Activated naive CD4-positive, alpha-beta T cell treated with anti-CD3 and anti-CD28 coated beads, Interleukin-2, amount 50 U/mL, for 72 hours (primary cell): ENCODE measurements at places on chromosomes 5 and 9. TPM values are rescaled to one million over a fixed set of nuclear protein-coding genes. Genes with fewer than 3 reads are reported as not detected.

MYO10 gene
- total RNA-seq: 1.5 TPM

GLRA1 gene
- total RNA-seq: not detected

ARHGEF39 gene
- 21.6 TPM for total RNA-seq

GRCh38 chr9:71968541-71969090 lies 57.2 kb downstream of the C9orf85 start:
- DNase-seq: no peak

- DNase-seq: no peak
Measured at GRCh38 chr9:976258-976942, at the start of gene DMRT3. TSS of gene DMRT3 (plus strand) at chr9:976655. CDS start at chr9:977002, 347 bp downstream.

DNA sequence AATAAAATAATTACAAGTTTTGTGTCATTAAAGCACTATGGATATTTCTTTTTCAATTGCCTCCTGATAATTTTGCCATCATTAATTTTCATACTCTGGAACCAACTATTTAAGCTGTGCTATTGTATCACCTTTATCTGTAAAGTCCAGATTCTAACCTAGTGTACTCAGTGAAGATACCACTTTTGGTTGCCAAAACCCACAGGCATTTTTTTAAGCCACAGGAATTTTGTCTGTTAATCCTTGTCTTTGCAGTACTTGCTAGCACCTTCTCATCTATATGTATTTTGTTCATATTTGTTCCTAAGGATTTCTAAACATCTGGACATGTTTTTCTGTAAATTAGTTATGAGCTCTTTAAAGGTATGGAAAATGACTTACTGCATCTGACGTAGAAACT lies 481.4 kb upstream of the DAB2 start:
- DNase-seq: no peak

DNA sequence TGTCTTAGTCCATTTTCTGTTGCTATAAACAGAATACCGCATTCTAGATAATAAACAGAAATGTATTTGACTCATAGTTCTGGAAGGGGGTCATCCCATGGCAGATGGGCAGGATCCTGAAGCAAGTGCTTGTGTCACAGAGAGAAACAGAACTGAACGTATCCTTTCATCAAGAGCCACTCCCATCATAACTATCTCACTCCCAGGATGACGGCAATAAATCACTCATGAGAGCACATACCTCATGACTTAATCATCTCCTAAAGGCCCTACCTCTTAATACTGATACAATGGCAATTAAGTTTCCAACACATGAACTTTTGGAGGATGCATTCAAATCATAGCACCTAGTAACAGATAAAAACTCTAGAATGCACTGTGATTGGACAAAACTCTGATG lies 142.9 kb downstream of the CAMK4 start:
- no peak for DNase-seq

DNA sequence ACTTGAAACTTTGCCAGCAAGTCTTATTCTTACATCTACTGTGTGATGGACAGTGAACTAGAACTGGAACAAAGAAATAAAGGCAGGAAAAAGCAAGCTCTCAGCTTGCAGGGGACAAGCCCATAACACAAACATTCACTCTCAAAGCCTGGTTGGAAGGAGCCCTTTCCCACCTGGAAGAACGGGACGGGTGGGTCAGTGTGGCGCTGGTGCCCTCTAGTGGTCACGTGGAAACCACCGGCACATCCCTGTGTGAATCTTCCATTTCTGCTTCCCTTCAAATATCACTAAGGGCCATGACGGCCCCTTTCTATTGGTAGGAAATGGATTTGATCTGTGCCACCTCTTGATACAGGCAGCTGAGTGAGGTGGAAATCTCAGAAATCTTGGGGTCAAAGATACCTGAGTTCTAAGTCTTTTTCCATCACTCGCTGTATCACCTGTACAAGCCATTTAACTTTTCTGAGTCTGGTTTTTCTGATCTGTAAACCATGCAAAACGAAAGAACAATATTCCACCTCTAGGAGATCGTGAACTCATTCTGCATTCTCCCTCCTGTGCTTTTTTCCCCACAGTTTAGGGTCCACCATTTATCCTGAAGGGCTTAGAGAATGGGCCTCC lies 211.6 kb downstream of the MSX2 start:
- peak; percentile 46 for DNase-seq
